Activated CD4-positive, CD25-positive, alpha-beta regulatory T cell treated with anti-CD3 and anti-CD28 coated beads, Interleukin-2, amount 50 U/mL, for 72 hours (primary cell): ENCODE measurements at places on chromosomes 4 and X.
A peak's percentile ranks its signal among the peaks of the same experiment; 100 is the strongest.

DNA sequence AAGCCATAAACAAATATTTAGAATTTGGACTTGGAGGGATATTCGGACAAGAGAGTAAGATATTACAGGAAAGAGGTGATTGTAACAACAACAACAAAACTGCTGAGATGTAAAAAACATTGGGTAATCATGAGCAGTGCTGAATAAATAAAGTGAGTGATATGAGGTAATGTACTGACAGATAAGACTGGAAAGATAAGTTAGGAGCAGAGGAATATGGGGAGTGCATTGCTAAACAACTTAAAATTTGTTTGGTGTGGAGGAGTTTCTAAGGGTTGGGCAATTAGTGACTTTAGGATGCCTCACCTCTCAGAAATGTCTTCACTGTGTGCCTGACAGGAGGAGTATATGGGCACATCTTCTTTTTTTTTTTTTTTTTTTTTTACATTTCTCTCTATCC, 637.8 kb upstream of the GRIA3 start:
- no peak for DNase-seq

- no peak for DNase-seq
Measured at GRCh38 chr4:3386526-3386925, 55.2 kb upstream of the HGFAC start.

DNA sequence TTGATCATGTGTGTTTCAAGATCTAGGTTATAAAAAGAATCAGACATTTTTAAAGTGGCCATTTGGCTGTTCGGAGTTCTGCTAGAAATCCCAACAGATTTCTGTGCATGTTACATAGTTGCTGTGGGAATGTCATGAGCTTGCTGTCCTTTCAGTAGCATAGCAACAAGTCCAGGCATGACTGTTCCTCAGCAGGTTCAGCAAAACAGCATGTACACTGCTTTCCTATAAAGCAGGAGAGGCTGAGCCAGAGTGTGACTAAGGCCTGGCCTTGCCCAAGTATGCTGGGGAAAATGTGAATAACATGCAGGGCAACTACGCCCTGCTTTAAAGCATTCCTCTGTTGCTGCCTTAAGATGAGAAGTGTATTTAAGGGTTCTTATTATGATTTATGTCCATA, 217.1 kb upstream of the SMIM31 start:
- no peak for DNase-seq

DNA sequence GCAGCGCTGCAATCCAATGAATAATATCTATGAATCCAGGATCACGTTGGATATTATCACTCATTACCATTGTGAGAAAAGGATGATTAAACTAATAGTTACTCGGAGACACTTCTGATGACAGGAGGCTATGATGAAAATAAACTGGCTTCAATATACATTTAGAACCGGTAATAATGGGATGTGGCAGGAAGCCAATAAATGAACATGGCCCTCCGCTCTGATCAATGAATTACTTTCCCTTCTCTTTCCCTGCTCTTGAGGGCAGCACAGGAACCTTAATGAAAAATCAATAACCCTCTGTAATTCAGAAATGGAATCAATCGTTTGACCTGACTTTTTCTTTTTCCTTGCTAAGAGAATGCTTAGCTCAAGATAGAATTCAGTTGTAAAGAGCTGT, 103.9 kb upstream of the PAQR3 start:
- no peak for DNase-seq

GRCh38 chrX:24055043-24055356, 244 bp downstream of the EIF2S3 start:
- no peak for DNase-seq

DNA sequence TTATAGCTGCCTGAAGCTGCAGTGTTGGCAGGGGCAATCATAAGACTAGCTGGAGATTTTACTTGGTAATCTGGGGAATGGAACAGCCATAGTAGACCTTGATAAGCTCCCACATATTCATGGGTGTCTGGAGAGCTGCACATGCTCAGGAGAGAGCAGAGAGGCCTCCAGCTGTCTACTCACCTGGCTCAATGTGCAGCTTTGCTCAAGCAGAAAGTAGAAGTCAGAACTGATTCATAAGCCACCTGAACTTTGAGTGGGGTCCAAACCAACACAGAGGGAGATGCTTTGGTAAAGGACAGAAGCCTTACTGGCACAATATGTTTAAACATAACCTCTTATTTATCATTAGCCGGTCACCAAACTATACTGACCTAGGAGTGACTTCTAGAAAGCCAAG, 54.4 kb downstream of the KDM6A start:
- no peak for DNase-seq

GRCh38 chrX:133497356-133497755, 82.1 kb upstream of the GPC4 start:
- no peak for DNase-seq

- DNase-seq: peak; percentile 32
Measured at GRCh38 chr4:152591396-152591795, 55.5 kb upstream of the FBXW7 start.

DNA sequence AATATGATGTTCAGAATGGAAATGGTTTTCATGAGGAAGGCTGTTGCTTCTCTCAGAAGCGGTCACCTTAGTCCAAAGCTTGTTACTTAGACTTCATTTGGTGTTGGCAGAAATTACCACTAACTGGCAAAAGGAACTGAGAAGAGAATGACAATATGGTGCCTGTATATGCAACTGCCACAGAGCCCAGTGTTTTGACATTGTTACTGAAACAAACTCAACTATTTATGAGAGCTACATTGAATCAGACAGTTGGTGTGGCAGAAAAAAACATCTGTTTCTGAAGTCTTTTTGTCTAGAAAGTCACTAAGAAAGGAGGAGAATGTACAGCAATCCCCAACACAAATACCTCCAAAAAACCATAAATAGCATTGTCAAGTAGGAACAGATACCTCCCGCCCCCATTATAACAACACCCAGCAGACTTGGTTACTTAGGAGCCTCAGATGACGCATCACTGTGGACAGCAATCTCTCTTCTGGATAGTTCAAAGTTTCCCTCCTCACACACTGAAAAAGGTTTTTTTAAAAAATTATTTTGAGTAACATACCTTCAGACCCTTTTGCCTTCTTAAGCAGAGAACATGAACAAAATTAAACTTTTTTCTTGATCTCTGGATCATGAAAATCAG, 92.2 kb downstream of the MAML3 start:
- no peak for DNase-seq

DNA sequence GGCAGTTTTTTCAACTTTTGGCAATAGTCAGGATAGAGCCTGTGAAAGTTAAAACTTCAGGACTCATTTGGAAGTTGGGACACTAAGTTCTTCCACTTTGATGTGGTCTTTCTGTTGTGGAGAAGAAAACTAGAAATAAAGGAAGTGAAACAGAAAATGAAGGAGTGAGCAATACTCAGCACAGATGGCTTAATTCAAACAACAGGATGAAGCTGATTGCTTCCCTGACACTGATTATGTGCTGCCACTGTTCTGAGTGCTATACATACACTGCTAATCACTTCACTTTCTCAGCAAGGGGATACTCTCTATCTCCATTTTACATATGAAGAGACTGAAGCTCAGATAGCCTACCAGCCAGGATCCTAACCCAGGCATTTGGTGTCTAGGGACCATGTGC, 235.1 kb upstream of the CPEB2 start:
- no peak for DNase-seq

GRCh38 chr4:26120098-26120825, 200.6 kb upstream of the RBPJ start:
- DNase-seq: no peak

GRCh38 chrX:45329217-45329616, 128.5 kb upstream of the DIPK2B start:
- no peak for DNase-seq
